Mesothelial cell of epicardium (in vitro differentiated cells): ENCODE measurements at places on chromosomes 1 and 21.

- no peak for DNase-seq
Observed at GRCh38 chr1:225817611-225818061, 7.7 kb downstream of the EPHX1 start.

- DNase-seq, result no peak
Observed at GRCh38 chr1:151729157-151729965, 8.0 kb downstream of the RIIAD1 start.

- no peak for DNase-seq
Observed at GRCh38 chr1:43512681-43513080, 18.0 kb upstream of the PTPRF start.

DNA sequence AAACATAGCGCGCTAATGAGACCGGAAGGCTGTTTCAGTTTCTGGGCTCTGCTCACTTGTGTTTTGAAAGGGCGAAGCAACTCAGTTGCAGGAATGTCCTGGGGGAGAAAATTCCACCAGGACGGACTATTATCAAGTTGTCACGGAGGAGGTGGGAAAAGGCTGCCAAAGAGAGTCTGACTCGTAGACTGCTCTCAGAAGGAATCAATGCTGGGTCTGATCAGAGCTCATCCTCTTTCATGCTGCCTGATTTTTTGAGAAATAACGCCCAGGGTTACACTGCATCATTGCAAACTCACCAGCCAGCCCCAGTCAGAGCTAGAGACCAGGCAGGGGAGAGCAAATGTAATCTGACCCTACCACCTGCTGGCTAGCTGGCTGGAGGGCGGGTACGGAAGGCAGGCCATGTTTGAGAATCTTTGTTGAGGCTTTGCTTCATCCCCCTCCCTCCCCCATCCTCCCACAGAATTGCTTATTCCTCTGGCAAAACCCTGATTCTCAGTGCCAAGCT, 36.4 kb upstream of the BCL9 start:
- no peak for DNase-seq

GRCh38 chr1:10635992-10636391, 160.5 kb downstream of the CASZ1 start:
- DNase-seq, result no peak

DNA sequence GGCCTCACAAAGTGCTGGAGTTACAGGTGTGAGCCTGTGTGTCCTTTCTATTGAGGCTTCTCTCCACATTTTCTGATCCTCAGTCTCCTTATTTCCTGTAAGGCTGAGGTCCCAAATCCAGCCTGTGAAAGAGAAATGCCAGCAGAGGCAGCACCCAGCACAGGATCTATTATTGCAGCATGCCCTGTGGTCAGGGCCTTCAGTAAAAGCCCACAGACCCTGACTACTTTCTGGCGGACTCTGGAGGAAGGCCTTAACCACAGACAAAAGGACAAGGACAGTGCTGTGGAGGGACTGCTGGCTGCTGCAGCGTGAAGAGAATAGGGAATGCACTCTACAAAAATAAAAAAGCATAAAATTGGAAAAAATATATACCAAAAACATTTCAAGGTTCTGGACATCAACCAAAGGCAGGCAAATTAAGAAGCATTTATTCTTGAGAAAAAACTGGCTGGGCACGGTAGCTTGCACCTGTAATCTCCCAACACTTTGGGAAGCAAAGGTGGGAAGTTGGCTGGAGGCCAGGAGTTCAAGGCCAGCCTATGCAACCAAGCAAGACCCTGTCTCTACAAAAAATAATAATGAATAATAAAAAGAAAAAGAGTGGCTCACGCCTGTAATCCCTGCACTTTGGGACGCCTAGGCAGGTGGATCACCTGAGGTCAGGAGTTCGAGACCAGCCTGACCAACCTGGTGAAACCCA, 9.4 kb upstream of the PGD start:
- DNase-seq, result no peak

DNA sequence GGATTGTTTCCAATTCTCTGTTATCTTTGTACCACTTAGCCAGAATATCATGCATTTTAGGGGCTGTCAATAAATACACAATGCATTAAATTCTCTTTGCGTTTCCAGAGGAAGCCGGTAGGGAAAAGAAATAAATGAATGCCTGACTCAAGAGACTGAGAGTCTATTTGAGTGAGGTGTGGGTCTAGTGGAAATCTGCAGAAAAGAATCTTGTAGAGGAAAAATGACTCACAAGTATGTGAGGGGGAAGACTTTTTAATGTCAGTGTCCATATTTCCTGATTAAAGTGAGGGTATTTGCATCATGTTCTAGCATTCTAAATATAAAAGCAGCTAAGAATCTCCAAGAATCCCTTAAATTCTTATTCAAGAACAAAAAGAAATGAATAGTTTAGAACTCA, 271.1 kb downstream of the PTPRC start:
- no peak for DNase-seq

DNA sequence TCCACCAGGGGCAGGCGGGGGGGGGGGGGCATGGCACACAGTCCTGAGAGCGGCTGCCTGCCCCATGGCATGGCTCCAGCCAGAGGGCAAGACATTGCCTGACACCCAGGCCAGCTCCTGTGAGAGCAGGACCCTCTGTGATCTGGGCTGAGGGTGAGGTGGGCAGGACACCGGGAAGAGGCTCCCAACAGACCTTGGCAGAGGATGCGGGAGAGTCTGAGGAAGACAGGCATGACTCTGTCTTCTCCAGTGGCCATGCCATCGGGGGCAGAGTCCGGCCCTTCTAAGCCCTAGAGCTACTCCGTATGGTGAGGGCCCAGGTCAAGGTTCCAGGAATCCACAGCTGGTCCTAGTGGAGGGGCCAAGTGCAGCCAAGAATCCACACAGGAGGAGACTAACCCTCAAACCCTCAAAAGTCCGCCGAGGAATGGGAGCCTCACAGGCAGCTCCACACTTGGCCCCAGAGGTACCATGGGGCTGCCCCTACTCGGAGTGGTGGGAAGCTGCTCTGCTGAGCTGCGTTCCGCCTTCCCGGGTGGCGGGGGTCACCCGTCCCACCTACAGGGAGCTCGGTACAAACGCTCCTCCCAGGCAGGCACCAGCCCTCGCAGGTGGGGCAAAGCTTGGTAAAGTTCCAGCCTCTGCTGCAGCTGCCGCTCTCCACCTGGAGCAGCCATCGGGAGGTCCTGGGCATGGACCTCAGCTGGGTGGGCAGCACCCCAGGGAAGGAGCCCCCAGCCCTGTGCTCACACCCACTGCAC, 6.5 kb downstream of the ACTRT2 start:
- DNase-seq, result peak; percentile 13

GRCh38 chr1:147388969-147389368, 146.5 kb downstream of the CHD1L start:
- no peak for DNase-seq

- DNase-seq, result no peak
Observed at GRCh38 chr1:234132795-234133194, 228.3 kb downstream of the SLC35F3 start.

- no peak for DNase-seq
Observed at GRCh38 chr1:6889875-6890480, 104.7 kb downstream of the CAMTA1 start.

DNA sequence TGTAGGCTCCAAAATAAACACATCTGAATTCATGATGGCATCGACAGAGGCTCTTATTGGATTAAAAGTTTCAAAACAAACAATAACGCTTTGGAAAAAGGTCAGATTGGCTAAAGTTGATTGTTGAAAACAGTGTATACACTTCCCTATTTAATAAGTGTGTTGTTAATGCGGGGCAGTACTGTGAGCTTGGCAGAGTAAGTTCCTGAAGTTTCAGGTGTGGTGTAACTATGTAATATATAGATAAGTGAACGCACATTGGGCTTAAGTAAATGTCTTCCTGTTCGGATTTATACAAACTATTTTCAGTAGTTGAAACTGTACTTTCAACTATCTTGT, 810 bp downstream of the ZBTB37 start:
- DNase-seq, result no peak

DNA sequence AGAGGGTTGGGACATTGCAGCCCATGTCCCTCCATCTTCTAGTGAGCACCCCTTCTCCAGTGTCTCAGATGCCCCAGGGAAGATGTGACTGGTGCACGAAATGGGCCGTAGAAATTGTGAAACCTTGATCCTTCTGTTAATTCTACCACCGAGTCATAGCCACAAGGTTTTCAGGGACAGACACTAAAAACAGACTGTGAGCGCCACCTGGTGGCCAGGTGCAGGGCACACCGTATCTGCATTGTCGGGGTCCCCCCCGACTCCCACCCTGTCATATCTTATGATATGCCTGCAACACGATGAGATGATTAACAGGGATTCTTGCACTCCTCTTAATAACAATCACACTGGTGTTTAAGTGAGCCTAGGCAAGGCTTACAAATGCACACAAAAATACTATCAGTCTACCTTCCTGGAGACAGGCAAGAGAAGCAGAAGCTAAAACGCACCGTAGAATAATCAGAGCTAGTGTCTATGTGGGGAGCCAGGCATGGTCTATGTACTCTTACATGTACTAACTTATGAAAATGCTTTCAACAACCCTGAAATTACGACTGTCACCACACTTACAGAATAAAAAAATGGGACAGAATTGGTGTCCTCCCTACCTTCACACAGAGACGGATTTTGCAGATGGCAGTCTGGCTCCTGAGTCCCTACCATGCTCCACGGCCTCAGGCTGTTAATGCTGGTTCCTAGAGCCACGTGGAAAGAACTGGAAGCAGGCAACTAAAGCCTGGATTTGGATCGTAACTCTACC, 57.9 kb downstream of the FHAD1 start:
- peak; percentile 80 for DNase-seq

DNA sequence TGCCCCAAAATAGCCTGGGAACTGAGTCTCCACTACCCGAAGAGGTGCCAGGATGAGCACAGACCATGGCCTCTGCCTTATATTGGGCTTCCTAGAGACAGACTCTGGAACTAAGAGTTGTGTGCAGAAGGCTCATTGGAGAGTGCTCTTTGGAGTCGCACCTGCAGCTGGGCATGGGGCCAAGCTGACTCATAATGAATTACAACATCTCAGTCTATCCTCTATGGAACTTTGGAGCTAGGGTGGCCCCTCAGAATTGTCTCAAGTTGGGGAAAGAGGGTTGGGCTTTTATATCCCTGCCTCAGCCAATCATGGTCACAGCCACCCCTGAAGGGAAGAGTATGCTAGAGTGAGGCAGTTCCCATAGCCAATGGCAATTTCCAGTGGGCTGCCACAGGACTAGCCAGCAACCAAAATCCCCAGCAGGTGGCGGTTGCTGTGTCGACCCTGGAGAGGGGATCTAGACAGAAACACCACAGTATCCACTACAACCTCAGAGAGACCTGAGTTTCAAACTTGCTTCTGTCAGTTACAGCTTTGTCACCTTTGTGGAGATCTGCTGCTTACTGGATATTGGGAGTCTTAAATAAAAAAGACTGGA, 93.8 kb downstream of the DMRTA2 start:
- DNase-seq, result no peak

DNA sequence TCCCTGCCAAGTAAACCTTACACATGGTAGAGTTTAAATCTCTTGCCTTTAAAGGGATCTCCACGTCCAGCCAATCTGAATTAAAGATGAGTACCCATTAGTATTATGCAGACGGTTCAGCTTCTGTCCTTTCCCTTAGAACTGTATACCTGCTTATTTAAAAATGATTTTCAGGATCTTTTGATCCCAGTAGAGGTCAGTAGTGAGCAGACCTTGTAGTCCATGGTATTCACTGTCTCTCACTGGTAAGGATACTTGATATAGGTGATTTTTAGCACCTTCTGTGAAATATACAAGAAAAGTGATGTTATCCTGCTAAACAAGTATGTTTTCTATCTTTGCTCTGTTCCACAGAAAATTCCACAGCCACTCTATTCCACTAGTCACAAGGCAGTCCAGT, 1211.6 kb upstream of the ADGRL4 start:
- DNase-seq, result no peak

DNA sequence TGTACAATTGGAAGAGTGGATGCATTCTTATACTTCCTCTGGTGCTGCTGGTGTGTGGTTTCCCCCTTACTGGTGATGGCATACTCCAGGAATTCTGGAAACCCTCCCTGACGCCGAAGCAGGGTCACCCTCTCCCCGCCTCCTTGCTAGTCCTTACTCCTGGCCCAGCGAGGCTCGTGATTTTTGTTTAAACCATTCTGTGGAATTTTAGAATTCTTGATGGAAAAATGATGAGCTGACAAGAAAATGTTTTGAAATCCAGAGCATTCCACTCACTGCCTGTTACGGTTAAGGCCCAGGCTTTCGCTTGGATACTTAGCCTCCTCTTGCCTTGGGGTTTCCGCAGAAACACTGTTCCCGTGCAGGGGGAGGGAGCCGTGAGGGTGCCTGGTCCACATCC, 41.1 kb downstream of the IL6R start:
- no peak for DNase-seq

- DNase-seq, result no peak
Observed at GRCh38 chr21:38788275-38788905, 17.3 kb upstream of the ETS2 start.

GRCh38 chr1:235597867-235598553, 51.6 kb downstream of the GNG4 start:
- no peak for DNase-seq
